ENCODE measurements at places on chromosomes 1 and 21.
A peak's percentile ranks its signal among the peaks of the same experiment; 100 is the strongest.

- DNase-seq, result no peak
These were observed 15.6 kb downstream of the SMG7 start for GRCh38 chr1:183487674-183488442.

DNA sequence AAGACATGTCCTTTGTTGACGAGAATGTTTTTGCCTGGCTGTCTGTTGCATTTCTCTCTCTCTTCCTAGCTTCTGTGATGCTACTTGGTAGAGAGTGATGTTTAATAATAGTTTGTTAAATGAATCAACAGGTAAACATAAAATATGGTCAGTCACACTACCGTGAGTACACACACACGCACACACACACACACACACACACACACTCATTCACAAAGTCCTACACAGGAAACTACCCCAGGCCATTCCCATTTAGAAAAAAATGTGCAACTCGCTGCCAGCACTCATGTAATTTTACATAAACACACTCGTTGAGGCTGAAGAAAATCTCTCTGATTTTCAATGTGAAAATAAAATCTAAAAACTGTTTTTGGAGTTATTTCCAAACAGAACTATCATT is 38.7 kb downstream of the RUNX1 start:
- no peak for DNase-seq

DNA sequence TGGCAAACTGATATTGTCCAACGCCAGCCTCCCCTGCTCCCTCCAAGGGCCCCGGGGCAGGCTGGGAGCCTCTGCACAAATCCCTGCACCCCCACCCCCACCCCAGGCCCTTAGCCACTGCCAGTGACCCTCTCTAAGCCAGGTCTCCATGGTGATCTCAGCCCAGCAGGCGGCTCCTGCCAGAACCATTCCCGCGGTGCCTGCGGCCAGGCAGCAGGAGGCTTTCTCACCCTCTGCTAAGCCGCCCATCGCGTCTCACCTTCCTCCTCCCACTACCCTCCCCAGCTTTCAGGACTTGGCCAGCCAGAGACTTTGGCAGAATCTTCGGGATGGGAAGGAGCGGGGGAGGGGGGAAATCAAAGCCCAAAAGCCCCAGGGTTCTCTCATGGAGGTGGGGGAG is 46.8 kb upstream of the WASF2 start:
- DNase-seq, result peak; percentile 82

DNA sequence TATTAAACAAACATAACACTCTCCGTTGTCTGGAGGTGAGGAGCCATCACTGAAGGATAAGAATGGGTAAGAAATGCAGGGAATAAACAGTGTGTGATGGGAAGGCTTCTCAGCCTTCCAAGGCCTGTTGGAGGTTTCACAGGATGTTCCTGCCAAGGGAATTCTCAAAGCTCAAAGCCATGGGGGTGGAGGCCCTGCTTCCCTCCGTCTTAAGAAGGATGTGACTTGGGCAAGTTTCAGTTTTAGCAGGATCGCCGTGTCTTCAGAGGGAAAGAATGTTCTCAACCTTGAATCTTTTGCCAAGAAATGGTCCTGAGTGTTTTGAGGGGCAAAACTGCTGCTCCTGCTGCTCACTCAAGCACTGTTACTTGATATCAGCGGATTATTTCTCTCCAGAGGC is 41.7 kb upstream of the IL20 start:
- DNase-seq, result no peak

DNA sequence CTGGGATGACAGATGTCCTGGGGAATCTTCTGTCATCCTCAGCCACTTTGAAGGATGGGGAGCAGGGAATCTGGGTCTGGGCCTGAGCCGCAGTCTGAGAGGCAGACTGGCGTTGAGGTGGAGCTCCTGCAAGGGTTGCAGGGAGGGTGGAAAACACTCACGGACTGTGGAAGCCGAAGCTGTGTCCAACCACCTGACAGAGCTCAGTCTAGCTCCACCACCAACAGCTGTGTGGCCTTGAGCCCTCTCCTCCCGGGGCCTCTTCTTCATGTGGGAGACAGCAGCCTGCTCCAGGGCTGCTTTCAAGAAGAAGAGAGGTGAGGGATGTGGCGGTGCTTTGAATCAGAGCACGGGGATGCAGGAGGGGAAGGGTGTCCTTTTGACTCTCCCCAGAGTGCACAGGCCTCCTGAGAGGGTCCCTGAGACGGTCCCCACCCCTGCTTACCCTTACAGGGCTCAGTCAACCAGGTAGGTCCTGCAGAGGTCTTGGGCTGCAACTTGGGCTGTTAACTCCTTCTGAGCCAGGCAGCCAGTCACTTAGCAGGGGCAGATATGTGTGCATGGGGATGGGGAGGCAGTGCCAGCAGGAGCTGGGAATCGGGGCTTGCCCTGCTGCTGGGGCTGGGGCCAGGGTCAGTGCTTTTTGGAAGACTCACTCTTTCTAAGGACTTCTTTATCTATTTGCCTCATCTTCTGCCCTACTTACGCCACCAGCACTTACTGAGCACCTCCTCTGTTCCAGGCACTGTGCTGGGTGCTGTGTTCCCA is 216.3 kb downstream of the PTPRU start:
- no peak for DNase-seq

DNA sequence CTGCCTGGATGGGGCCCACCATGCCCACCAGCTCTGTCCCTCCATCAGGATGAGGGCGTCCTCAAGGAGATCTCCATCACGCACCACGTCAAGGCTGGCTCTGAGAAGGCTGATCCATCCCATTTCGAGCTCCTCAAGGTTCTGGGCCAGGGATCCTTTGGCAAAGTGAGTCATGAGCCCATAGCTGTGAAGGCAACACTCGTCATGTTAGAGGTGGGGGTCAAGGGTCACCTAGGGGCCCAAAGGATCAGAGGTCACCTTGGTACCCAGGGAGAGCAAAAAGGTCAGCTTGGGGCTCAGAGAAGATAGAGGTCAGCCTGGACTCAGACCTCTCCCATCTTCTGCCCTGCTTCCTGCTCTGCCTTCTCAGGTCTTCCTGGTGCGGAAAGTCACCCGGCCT is 17.3 kb downstream of the RPS6KA1 start:
- DNase-seq, result no peak

- no peak for DNase-seq
These were observed 20.5 kb downstream of the PRDM15 start for GRCh38 chr21:41858466-41859296.

GRCh38 chr1:227891955-227892488 is 55.7 kb downstream of the WNT9A start:
- DNase-seq, result no peak

- no peak for DNase-seq
These were observed 47.5 kb upstream of the TDRD10 start for GRCh38 chr1:154454386-154455120.

DNA sequence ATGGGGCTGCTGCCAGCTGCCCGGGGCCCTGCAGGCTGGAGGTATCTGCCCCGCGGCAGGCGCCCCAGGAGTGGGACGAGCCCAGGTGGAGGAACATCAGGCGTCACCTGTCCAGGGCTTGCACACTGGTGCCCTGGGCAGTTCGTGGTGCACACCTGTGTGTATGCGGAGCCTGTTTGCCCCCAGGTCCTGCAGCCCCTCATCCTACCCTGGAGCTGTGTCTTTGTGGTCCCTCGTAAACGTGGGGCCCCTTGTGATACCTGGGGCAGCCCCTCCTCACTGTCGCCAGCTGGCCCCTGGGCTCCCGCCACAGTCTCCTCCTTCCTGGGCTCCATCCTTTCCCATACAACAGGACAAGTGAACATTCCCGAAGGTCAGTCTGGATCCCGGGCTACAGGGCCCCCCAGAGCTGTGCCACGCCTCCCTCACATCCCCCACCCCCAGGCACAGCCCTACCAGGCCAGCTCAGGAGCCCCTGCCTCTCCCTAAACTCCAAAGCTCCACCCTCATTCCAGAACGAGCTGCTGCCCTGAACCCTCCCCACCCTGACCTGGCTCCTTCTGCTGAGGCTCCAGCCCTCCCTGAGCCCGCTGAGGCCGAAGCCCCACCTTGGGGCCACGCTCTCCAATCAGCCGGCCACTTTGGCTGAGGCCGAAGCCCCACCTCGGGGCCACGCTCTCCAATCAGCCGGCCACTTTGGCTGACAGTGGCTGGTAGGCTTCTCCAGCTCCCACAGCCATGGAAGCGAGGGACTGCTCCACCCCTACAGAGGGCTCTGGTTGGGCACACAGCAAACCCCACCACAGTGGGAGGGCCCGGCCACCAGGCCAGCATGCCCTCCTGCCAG is 42.6 kb downstream of the UBE2G2 start:
- DNase-seq, result no peak

DNA sequence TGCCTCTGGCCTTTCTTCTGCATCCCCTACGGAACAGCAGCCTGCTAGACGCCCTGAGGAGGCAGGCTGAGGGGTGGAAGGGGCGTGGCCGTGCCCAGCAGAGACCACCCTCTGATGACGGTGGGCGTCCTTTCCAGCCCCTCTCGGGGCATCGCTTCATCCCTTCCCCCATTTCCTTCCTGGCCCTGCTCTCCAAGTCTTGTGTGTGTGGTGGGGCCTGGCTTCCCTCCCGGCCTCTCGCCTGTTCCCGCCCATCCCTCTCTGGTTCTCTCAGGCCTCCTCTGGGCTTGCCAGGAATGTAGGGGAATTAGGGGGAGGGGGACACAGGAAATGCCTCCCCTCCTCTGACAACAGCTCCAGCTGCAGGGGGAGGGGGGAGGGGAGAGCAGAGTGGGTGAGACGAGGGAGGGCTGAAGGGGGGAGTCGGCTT is 51.1 kb downstream of the SKI start:
- DNase-seq, result peak; percentile 94

GRCh38 chr1:12607263-12607662 is 10.7 kb downstream of the DHRS3 start:
- DNase-seq, result no peak
